ENCODE measurements at places on chromosomes 6 and 20.

GRCh38 chr6:43917878-43918382, 147.9 kb downstream of the VEGFA start:
- peak; percentile 21 for DNase-seq

- peak; percentile 65 for DNase-seq
Measured at GRCh38 chr6:106134906-106135634, 48.9 kb downstream of the PRDM1 start.

GRCh38 chr6:151381722-151382121, 9.6 kb downstream of the ZBTB2 start:
- no peak for DNase-seq

DNA sequence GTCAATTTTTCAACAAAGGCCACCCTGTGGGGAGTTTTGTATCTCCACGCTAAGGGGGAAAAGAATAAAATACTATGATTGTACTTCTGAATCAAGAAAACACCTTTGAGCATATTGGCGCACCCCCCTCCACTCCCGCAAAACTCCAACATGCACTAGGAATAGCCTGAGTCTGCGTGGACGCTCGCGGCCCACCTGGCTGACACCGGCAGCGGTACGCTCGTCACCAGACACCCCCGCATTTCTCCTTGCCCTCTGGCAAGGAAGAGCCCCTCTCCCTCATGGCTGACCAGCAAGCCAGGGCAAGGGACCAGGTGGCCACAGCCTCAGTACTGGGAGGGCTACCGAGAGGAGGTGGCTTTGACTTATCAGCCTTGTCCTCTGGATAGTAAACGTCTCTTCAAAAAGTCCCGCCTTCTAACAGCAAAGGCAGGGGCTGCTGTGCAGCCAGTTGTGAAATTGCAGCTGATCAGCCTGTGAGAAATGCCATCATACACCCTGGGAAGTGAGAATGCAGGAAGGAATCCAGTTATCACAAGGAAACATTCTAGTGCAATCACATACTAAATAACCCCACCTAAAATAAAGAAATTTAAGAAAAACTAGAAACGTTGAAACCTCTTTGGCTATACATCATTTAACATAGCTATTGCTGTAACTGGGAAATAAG, 84.2 kb downstream of the HUS1B start:
- DNase-seq, result no peak

DNA sequence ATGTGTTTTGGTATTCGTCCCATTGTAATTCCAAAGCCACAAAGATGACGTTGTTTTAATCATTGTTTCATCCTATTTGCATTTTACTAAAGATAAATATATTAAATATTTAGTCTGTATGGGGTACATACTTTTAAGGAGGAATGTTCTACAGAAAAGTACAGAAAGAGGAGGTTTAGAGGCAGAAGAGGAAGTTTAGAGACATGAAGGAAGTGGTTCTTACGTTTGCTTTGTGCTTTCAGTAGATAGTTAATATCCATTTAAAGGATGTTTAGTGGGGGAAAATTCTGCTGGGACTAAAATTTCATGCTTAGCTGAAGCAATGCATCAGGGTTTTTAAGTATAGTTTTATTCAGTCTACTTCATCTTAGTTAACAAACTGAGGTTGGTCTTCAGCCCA, 116.6 kb downstream of the CRYBG1 start:
- DNase-seq, result no peak

- no peak for DNase-seq
Measured at GRCh38 chr20:51340451-51340840, 202.1 kb downstream of the NFATC2 start.

DNA sequence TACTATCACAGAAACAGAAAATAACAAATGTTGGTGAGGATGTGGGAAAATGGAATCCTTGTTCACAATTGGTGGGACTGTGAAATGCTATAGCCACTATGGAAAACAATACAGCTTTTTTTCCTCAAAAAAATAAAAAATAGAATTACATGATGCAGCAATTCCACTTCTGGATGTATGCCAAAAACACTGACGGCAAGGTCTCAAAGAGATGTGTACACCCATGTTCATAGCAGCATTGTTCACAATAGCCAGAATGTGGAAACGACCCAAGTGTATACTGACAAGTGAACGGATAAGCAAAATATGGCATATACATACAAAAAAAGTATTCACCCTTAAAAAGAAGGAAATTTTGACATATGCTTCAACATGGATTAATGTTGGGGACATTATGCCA, 213.4 kb downstream of the KHDC1L start:
- DNase-seq, result no peak

DNA sequence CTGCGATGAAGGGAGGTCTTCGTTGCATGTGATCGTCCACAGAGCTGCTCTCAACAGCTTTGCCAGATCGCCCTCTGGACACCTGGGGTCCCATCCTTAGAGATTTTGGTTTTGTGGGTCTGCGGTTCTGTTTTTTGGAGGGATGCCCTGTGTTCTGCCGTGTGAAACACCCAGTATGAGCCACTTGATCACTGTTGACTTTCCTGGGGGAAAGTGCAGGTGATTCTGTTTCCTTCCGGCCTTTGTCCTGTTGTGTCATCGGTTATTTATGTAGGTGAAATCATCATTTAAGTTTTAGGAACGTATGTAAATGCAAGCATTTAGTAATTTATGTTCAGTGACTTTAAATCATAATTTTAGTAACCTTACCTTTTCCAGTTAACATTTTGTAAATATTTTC, 56.4 kb upstream of the SLC22A1 start:
- DNase-seq, result no peak

DNA sequence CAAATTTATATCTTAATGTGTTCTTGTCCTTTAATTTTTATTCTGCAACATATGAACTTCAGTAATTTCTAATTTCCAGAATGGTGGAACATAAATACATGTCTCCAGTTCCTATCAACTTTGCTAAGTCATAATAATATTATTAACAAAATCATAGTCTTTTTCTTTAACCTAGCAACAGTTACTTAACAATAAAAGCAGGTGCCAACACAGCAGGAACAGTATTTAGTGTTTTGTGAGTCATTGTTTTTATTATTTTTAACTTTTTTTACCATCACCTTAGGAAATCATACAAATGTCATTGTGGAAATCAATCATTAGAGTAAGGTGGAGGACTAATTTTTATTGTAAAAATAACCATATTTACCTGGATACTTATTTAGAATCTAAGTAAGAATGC, 133.5 kb downstream of the PLCB1 start:
- no peak for DNase-seq

Measured in RKO (cell line).